ENCODE measurements at places on chromosomes 16 and 17.
A peak's percentile ranks its signal among the peaks of the same experiment; 100 is the strongest.

DNA sequence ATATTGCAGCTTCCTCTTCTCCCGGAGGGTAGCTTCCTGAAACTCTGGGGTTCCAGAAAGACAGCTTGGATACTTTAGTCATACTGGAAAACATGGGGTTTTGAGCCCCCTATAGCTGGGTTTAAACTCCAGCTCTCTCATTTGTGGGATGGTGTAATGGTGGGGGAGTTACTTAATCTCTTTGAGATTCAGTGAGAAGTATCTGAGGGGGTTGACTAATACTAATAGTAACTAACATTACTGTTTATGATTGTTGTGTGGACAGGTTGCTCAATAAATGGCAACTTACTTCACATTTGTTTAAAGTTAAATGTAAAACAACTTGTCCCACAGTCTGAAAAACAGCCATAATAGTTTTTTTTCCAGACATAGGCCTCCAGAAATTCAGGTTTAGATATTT is 5.1 kb upstream of the SUZ12 start:
- DNase-seq: no peak

DNA sequence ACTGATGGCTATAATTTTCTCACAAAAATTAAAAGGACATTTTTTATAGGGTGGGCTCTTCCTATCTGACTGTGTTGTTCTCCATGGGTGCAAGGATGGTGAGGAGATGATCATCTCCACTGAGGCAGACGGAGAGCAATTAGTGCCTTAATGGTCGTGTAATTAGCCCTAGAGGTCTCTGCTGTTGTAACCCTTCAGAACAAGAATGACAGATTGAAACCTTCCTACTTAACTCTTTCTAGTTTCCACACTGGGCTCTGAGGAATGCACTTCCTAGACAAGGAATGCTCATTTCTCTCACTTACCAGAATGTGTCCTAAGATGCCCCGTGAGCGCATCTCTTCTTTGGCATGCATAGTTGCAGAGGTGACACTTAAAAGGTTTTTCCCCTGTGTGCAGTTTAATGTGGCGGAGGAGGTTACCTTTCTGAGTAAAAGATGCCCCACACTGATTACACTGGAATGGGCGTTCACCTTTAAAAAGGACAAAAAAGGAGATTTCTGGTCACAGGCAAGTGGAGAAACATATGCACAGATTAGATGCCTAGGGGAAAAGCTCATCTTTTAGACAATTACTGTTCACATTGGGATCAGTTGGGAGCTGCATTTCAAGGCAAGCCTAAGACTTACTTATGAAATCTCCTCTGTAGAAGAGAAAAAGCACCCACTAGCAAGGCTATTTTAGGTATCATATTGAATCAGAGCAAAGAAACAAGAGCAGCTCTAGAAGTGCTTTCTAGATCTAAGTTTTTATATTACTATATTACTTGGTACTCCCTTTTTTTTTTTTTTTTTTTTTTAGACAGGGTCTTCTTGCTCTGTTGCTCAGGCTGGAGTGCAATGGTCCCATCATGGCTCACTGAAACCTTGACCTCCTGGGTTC is 53.6 kb downstream of the GRB7 start:
- DNase-seq: no peak

DNA sequence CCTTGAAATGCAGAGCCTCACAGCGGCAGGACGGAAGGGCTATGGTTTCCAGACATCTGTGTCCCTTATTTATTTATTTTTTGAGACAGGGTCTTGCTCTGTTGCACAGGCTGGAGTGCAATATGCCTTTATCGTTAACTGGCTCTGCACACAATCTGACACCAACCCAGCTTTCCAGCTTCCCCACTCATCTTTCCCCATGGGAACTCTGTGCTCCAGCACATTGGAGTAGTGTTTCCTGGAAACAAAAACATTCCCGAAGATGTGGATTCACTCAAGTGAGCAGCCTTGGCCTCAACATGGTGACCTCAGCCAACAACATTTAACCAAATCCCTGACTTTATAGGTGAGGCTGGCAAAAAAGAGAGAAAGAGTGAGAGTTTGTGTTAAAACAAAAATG is 307.1 kb downstream of the TMEM114 start:
- no peak for DNase-seq

DNA sequence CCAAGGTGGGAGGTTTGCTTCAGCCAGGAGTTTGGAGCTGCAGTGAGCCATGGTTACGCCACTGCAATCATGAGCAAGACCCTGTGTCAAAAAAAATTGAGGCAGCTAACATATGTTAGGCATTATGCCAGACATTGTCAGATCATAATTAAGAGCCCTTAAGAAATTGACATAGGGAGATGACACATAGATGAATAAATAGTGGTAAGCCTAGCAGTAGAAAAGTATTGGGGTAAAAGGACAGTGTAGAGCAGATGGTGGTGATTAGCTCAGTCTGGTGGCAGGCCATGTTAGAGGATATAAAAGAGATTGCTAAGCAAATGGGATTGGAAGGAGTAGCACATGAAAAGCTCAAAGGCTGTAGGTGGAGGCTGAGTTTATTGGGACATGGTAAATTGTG is 22.6 kb downstream of the SRCAP start:
- DNase-seq: no peak

GRCh38 chr16:78990309-78990701 is 610.2 kb downstream of the MAF start:
- DNase-seq: no peak

GRCh38 chr16:69150146-69150865 is 17.9 kb downstream of the UTP4 start:
- no peak for DNase-seq

DNA sequence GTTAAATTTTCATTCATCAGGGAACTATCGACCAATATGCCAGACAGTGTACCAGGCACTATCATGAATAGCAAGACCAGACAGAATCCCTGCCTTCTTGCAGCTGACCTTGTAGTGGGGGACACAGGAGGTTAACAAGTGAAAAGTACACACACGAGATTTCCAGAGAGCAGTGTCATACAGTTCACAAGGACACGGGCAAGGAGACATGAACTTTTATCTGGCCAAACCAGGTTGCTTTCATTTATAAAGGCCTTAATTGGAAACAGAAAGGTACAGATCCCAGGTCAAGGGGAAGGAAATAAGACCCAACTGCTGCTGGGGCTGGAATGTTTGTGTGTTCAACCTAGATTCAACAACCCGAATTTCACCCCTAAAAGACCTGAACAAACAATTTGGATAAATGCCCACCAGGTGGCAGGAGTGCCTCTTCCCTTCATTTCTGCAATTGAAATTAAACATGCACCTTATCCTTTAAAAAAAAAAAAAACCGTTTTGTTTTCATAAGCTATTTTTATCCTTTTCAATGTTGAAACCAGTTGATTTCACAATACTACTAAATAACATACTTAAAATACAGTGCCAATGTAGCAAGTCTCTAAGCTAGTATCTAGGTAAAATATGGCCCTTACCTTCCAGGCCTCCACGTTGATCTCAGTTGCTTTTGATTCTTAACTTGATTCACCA is 65.9 kb downstream of the EMP2 start:
- peak; percentile 14 for DNase-seq

- DNase-seq: no peak
Measured at GRCh38 chr17:64423881-64424280, 25.0 kb upstream of the MILR1 start.

DNA sequence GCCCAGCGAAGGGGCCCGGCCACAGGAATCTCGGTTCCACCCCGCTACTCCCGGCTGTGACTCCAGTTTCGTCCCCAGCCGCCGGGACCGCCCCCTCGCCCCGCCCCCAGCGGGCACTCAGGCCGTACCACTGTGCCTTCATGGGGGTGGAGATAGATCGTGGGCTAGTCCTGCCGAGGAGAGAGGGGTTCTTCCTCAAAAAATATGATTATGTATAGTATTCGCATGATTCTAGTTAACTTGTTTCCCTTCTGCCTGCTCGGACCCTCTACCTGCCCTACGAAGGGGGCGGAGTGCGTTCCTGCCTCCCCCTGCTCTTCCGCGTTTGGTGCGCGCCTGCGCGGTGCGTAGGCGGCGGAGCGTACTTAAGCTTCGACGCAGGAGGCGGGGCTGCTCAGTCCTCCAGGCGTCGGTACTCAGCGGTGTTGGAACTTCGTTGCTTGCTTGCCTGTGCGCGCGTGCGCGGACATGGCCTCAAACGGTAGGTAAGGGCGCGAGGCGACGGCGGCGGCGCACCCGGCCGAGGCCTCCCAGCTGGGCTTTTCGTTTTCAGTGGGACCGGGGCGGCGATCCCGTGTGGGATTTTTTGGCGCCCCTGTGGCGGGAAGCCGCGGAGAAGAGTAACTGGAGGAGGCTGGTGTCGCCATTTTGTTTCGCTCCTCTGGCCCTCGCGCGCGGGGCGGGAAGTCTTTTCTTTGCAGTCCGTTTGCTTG is at the start of gene FUS:
TSS of gene FUS (plus strand) at position 393 of the 713 bp plus-strand sequence. CDS start at position 469, 76 bp downstream.
- peak; percentile 85 for DNase-seq

- no peak for DNase-seq
Measured at GRCh38 chr16:75501359-75501758, 6.1 kb upstream of the CHST6 start.

All from stimulated activated CD8-positive, alpha-beta memory T cell treated with anti-CD3 and anti-CD28 coated beads, Interleukin-4, amount 100 ng/mL, for 1 hour (primary cell).